ENCODE measurements at places on chromosomes 4 and X.

- DNase-seq: peak; percentile 2
Observed at GRCh38 chr4:126897038-126897437, 735.7 kb upstream of the INTU start.

- no peak for DNase-seq
Observed at GRCh38 chrX:47446431-47446830, 36.6 kb downstream of the ZNF41 start.

DNA sequence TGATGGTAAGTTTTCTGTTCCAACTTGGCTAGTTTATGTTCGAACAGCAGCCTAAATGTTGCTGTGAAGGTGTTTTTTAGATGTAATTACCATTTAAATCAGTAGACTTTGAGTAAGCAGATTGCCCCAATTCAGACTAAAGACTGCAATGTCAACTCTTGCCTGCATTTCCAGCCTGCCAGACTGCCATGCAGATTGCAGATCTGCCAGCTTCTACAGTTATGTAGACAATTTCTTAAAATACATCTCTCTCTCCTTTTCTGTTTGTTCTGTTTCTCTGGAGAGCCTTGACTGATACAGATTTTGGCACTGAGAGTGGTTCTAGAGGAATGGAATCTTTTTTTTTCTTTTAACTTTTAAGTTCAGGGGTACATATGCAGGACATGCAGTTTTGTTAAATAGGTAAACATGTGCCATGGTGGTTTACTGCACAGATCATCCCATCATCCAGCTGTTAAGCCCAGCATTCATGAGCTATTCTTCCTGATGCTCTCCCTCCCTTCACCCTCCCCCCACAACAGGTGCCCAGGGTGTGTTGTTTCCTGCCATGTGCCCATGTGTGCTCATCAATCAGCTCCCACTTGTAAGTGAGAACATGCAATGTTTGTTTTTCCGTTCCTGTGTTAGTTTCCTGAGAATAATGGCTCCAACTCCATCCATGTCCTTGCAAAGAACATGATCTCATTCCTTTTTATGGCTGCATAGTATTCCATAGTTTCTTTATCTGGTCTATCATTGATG is 227.8 kb downstream of the CPE start:
- peak; percentile 45 for DNase-seq

DNA sequence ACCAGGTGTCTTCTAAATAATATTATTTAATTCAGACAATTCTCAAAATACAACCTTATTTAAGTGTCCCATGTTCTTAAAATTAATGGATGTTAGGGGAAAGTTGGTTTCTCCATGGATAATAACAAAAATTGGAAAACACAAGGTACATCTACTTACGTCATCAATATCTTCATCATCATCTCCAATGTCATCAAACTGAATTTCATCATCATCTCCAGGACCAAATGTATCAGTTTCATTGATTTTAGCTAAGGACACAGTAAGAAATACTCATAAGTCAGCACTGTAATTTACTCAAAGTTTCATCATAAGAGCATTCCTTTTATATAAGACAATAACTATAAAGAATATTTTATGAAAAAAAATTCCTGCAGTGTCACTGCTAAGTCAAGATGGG is 11.3 kb downstream of the EIF1AX start:
- DNase-seq: no peak

DNA sequence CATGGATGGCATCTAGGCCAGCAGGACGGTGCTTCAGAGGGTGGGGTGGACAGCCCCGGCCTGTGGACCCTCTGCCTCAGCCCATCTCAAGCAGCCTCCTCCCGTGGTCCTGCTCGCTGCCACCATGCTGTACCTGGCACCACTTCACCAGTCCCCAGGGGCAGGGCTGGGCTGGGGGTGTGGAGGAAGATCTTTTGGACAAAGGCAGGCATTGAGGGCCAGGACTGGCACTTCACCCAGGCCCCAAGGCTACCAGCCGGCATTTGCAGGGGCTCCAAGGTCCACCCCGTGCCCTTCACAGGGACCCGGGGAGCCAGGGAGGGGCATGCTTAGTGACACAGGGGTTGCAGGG is 713 bp downstream of the PLXNB3 start:
- no peak for DNase-seq

- no peak for DNase-seq
Observed at GRCh38 chr4:6328526-6328925, 58.9 kb downstream of the WFS1 start.

Measured in DMS53 (cell line).